ENCODE measurements at places on chromosomes 4 and X.

DNA sequence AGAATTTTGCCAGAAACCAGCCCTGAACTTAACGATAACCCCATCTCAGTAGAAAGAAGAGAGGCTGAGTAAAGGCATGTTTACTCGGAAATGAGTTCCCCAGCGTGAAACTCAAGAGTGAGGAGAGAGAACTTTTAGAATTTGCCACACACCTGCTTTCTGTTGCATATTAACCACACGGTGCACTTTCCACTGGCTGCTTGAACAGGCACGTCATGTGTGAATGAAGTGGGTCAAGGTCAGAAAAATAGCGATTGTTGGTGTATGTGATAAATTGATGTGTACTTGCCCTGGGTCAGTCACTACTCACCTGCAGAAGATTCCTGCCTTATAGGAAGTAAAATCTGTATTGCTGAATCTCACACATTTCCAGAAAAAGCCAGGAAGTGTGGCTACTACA, 395.7 kb downstream of the TRIML1 start:
- DNase-seq = no peak

GRCh38 chrX:129720741-129721140, 18.0 kb upstream of the XPNPEP2 start:
- DNase-seq = no peak

- no peak for DNase-seq
Observed at GRCh38 chr4:4752576-4753401, 106.7 kb upstream of the MSX1 start.

GRCh38 chr4:136898590-136899248, 633.6 kb downstream of the PCDH18 start:
- DNase-seq = no peak

DNA sequence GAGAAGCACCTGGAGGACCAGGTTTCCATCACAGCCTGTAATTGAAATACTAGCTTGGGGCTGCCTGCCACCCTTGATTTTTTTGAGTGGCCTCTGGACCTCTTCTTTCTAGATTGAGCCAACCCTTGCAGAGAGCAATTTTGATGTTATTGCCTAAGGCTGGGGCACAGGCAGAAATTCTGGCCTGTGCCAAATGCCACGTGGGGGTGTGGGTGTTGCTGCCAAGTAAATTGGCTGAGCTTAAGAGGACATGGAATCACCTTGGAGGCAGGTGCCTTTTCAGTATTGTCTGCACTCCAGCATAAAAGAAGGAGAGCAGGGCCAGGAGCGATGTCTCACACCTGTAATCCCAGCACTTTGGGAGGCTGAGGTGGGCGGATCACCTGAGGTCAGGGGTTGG, 286.1 kb upstream of the PRPS2 start:
- no peak for DNase-seq

- DNase-seq = no peak
Observed at GRCh38 chrX:139026811-139027210, 315.3 kb upstream of the FGF13 start.

DNA sequence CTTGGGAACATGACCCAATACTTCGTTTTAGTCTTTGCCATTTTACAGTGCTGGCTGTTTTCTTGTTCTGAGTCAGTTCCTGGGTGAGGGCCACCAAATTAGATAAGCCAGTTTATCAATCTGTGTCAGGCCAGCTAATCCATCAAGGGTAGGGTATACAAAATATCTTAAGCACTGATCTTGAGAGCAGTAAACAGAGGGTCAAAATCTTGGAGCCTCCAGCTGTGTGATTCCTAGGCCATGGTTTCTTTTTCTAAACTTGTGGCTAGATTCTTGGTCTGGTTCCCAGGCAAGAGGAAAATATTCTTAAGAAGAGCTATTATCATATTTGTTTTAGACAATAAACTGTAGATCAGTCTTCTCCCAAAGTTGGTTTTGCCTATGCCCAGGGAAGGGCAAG, 1396.6 kb upstream of the PABPC4L start:
- no peak for DNase-seq

DNA sequence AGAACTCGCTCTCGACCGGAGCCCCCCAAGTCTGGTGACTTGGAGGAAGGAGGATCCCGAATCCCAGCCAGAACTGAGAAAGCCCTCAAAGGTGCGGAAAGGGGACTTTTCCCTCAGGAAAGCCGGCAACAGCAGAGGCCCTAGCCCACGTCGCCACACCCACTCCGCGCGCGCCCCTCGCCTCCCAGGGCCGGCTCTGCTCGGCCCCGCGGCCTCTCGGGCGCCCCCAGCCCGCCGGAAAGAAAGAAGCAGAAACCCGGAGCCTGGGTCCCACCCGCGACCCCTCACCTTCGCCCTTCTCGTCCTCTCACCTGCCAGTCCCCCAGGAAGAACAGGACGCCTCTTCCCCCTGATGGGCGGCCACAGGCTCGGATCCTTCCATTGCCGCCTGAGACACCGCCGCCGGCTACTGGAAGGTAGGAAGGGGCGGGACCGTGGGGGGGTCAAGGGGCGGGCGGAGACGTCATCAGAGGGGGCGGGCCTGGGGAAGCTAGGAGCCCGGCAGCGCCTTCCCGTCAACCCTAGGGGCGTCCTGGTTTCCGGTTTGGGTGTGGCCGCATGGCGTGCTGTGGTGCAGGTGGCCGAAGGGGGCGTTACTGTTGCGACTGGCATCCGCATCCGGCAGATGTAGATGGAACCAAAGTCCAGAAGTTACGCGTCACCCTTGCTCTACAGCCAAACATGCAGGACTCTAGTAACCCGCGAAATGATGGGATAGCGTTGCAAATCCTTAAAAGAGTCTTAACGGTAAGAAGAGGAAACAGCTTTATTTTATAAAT, at the start of gene UBA6:
UBA6 (minus strand) TSS at position 418 of the 779 bp plus-strand sequence; CDS start at position 382, 36 bp downstream.
- DNase-seq = peak; percentile 89

DNA sequence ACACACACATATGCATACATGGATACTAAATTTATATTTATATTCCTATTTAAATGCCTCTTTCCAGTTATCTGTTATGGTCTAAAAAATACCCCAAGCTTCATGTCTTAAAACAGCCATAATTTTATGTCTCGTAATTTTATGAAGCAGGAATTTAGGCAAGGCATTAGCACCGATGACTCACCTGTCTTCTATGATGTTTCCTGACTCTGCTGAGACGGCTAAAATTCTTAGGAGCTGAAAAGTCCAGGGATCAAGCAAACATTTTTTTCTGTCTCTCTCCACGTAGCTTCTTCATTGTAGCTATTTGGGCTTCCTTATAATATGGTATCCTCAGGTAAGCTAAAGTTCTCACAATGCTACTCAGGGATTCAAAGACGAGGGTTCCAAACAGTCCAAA, 930.3 kb downstream of the STIM2 start:
- DNase-seq = no peak

DNA sequence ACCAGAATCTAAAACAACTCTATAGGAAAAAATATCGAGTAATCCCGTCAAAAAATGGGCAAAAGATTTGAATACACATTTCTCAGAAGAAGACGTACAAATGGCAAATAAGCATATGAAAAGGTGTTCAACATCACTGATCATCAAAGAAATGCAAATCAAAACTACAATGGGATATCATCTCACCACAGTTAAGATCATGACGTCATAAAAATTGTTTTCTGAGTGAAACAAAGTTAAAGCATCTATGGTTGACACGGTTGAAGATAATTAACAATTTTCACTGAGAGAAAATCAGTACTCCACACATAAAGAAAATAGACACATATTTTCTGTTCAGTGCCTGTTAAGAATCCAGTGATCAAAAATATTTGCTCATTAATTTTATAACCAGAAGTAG, 1010.8 kb upstream of the ADGRL3 start:
- no peak for DNase-seq

DNA sequence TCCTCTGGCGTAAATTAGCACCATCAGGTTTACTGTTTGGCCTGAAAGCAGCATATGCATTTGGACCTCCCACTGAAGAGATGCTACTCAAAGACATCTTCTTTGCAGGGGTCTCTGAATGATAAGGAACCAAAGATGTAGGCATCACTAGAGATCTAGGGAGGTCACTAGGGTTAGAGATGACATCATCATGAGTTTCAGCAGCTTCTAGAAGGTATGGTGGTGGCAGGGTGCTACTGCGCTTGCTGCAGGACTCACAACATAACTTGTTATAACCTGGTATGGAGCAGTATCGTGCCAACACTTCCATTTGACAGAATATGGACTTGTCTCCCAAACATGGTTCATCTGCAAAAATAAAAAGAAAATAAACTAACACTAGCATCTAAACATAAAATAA, 251.6 kb downstream of the NPFFR2 start:
- DNase-seq = no peak

DNA sequence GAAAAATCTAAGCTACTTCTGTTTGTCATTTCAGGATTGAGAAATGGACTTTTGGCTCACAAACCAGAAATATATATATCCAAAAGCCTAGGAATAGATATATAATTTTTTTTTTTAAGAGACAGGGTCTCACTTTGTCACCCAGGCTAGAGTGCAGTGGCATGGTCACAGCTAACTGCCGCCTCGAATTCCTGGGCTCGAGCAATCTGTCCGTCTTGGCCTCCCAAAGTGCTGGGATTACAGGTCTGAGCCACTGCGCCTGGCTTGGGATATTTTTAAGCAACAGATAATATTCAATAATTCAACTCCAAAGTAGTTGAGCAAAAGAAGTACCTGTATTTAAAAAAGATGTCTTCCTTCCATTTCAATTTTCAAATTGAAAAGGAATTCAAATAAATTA, 112.5 kb downstream of the C4orf51 start:
- no peak for DNase-seq

Measured in stimulated activated CD8-positive, alpha-beta memory T cell treated with anti-CD3 and anti-CD28 coated beads, Interleukin-4, amount 100 ng/mL, for 1 hour (primary cell).